Anterior cingulate cortex (tissue), 58 donors: ENCODE measurements at places on chromosomes 13 and 19.
A peak's percentile ranks its signal among the peaks of the same experiment; 100 is the strongest.

- DNase-seq, result no peak
Measured at GRCh38 chr13:43785261-43785649, 1.5 kb downstream of the ENOX1 start.

- DNase-seq, result no peak
Measured at GRCh38 chr19:11418549-11419506, at the start of gene RGL3. RGL3 (minus strand) TSS chr19:11419314; CDS start chr19:11419278, 36 bp downstream.

- no peak for DNase-seq
Measured at GRCh38 chr13:60311527-60311926, 85.5 kb upstream of the TDRD3 start.

- DNase-seq, result no peak
Measured at GRCh38 chr13:101970341-101970740, 431.5 kb downstream of the FGF14 start.

GRCh38 chr13:94825507-94825906 lies 113.2 kb upstream of the SOX21 start:
- peak; percentile 54 for DNase-seq

DNA sequence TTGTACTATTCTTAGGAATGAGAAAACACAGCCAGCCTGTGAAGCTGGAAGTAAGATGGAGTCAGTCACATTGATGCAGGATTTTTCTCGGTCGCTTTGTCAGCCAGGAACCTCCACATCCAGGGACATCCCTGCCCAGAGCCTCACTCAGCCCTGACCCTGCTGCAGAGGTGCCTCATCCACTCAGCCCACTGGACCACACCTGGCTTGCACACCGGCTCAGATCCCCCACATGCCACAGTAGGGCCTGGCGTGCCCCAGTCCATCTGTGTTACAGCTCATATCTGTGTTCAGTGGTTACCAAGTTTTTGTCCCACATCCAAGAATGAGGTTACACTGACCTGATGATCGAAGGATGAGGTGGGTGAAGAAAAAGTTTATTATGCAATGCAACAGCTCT lies 1315.4 kb downstream of the SLITRK1 start:
- no peak for DNase-seq

DNA sequence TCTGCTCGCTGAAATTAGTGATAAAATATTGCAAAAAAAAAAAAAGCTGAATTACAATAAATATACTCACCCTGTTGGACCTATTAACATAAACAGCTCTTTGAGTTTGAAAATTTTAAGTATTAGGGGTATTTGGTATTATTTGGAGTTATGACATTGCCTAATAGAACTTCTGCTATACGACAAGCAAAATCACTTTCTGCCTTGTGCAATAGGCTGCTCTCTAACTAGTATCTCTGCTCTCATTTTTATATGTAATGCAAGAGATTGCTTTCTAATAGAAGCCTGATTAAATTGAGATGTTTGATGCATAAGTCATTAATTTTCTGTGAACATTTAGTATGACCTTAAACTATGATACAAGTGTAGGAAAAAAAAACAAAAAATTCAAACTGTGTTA lies 5.3 kb downstream of the RGS9BP start:
- no peak for DNase-seq

GRCh38 chr19:8054169-8054568 lies 1.6 kb downstream of the CCL25 start:
- no peak for DNase-seq

DNA sequence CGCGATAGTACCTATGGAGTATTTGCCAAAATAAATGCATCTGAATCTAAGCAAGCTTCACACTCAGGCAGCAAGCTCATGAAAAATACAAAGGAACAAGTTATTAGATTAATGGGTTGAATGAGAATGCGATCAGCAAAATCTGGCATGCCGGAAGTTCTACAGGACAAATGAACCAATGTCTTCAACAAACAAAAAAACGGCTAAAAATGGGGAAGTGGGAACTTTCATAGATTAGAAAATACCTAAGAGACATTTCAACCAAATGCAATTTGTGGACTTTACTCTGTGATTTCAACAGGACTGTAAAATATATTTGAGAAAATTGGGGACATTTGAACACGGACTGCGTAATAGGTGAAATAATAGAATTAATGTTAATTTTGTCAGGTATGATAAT lies 22.4 kb upstream of the RNASEH2B start:
- no peak for DNase-seq

- DNase-seq, result no peak
Measured at GRCh38 chr13:38628554-38628953, 58.3 kb upstream of the FREM2 start.

DNA sequence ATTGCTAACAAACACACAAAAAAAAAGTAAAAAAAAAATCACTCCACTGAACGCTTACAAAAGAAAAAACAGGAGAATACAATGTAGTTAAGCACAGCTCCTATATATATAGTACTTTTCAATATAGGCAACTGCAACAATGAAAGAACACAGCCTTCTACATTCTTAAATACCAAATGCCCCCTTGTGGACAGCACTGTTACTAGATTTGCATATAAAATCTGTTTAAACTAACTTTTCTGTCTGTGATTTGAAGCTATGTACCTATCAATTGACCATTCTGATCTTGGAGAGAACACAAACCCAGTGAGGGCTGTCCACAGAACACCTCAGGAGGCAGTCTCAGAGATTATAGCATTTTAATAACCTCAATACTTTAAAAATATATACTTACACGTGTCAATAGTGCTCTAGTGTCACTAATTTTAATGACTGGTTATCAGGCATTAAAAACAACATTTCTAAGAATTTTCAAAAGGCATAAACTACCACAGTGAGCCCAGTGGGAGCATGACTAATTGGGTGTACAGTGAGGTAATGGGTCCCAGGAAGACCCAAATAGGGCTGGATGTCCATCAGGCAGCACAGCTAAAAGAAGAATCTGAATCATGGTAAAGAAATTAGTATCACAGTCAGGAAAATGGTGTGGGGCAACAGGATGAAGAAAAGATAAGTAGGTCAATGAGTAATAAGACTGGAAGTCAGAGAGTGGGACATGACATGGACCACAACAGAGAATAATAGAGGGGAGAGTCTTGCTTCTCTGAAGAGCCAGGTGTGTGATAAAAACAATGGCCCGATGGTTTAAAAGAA lies 22.2 kb downstream of the CCDC169 start:
- DNase-seq, result no peak

DNA sequence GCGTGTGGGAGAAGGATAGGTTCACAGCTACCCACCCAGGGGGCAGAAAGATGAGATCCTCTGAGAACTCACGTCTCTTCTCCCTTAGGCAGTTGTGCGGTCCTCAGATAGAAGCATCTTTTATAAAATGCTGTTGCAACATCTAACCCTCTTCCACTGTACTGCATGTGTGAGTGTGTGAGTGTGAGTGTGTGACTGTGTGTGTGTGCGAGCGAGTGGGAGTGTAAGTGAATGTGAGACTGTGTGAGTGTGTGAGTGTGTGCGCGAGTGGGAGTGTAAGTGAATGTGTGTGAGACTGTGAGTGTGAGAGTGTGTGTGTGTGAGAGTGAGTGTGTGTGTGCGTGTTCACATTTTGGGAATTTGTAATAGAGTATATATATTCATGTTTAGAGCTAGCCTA lies 55.6 kb upstream of the F7 start:
- no peak for DNase-seq

GRCh38 chr19:5131031-5131505 lies 162.2 kb downstream of the KDM4B start:
- no peak for DNase-seq

DNA sequence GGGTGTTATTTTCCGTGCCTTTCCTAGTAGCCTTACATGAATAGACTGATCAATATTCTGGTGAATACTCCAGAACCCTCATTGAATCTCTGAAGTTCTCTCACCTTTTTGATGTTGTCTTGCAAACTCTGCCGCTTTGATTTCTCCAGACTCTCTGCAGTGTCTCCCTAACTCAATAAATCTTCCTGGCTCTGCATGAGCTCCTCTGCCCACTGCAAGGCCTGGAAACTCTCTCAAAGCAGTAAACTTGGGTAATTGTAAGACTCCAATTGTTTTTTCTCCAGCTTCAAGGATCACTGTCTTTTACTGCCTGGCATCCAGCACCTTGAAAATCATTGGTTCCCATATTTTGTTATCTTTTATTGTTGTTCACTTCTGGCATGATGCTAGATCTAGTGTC lies 198.4 kb downstream of the GPC5 start:
- DNase-seq, result no peak

DNA sequence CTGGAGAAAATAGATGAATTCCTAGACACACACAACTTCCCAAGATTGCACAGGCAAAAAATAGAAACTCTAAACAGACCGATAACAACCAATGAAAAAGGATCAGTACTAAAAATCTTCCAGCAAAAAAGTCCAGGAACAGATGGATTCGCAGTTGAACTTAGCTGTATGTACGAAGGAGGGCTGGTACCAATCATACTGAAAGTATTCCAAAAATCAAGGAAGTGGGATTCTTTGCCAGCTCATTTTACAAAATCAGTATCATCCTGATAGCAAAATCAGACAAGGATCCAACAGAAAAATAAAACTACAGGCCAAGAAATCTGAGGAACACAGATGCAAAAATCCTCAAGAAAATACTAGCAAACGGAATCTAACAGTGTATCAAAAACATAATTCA lies 6.5 kb upstream of the LILRB2 start:
- DNase-seq, result no peak

DNA sequence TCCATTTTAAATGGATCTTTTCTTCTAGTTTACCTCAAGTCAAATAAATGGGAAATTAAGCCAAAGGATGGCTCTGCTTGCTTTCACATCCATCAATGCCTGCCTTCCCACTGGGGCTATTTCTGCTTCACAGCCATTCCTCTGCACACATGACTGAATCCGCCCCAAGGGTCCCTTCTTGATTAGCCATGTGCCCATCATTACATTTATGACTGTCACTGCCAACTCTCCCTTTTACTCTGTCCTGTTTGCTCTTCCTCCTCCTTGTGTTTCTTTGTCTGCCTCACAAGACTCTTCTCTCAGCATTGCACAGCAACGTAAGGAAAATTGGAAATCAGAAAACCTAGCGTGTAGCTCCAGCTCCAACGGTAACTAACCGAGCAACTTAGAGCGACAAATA lies 410.2 kb downstream of the TBC1D4 start:
- no peak for DNase-seq

GRCh38 chr19:33310606-33311325 lies 8.4 kb upstream of the CEBPA start:
- DNase-seq, result no peak

- no peak for DNase-seq
Measured at GRCh38 chr13:80312967-80313366, 28.0 kb downstream of the SPRY2 start.

DNA sequence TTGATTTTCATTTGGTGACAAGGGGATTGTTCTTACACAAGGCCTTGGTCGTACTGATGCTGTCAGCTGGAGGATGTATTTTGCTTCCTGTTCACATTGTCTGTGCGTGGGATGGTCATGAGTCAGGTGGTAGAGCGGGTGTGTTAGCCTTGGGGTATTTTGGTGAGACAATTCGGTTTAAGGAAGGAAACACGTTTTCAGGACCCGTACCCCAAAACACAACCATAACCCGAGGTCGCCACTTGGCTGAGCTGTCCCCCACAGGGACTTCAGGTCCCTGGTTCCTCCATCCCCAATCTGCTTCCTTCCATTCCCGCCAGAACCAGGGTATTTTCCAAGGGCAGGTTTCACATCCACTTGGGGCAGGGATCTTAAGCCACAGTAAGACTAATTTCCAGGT lies 15.0 kb downstream of the MYO9B start:
- DNase-seq, result no peak

DNA sequence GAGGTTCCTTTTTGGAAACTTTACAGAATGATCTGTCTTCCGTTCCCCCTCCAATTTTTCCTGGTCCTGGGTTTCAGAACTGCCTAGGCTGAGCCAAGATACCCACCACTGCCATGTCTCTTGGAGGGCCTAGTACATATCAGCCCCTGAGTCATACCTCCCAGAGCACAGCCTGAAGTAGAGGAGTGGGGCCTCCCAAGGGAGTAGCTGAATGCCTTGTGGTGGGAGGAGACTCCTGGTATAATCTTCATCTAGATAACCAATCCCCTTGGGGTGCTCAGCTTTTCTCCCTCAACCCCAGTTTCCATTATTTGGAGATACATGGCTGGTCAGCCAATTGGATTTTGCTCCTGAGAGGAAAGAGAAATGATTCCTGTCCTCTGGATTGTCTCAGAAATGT lies 30.3 kb downstream of the ZNF763 start:
- no peak for DNase-seq

- DNase-seq, result peak; percentile 31
Measured at GRCh38 chr13:34156841-34157365, 339.0 kb downstream of the RFC3 start.

DNA sequence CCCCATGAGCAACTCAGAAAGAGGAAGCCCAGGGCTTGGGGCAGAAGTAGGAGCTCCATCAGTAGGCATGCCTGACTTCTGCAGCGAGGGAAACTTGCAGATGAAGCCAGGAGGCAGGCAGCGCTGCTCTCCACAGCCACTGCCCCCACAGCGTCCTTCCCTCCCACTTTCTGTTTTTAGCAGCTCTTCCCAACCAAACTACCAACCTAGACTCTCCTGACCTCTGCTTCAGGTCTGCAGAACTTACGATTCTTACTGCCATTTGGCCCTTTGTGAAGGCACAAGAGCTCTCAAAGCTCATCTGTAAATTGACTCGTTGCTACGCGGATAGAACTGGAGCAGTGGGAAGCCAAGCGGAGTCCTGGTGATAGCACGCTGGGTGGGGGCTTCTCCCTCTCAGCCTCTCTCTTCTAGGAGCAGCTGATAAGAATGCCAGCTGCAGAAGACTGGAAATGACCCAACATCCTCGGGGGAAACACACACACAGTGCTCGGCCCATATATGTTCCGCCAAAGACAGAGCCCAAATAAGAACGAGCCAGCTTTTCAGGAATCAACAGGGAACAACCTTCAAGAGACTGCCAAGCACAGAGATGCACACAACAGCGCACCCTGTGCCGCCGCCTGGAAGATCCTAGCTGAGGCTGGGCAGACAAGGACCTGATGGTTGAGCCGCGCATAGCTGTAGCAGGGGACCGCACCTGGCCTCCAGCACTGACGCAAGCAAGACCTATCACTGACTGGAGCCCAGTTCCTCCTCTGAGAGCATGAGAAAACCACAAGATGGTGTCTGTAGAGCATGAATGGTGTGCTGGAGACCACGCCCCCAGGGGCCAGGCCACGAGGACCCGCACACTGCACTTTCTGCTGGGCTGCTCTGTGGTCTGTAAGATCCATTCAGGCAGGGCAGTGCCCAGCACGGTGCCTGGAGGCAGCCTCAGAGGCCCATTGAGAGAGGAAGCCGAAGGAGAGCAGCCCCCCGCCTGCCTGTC lies 15.9 kb upstream of the SLC35E1 start:
- peak; percentile 30 for DNase-seq

GRCh38 chr19:36152019-36152351 lies 262 bp downstream of the COX7A1 start:
- DNase-seq, result no peak
